IMR-90 (cell line): ENCODE measurements at places on chromosomes 16 and 17. TPM values are rescaled to one million over a fixed set of nuclear protein-coding genes. Genes with fewer than 3 reads are reported as not detected.

DNA sequence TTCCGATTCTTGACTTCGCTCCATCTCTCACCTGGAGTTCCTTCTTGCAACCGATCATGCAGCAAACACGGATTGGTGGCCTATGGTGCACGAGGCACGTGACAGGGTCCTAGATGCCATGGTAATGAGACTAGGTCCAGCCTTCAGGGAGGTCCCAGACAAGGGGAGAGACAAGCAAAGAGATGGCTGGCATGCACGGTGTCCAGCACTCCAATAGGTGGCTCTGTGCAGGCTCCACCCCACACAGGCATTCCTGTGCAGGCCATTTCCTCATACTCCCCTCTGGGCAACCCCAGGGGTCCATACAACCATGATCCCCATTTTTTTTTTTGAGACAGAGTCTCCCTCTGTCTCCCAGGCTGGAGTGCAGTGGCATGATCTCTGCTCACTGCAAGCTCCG lies 31.3 kb downstream of the WNT9B start:
- H3K27ac ChIP-seq = no peak overlapping the region
- DNase-seq = no peak
- H3K4me3 ChIP-seq = no peak overlapping the region
- H3K36me3 ChIP-seq = no peaks in the 10 kb centered on the region

DNA sequence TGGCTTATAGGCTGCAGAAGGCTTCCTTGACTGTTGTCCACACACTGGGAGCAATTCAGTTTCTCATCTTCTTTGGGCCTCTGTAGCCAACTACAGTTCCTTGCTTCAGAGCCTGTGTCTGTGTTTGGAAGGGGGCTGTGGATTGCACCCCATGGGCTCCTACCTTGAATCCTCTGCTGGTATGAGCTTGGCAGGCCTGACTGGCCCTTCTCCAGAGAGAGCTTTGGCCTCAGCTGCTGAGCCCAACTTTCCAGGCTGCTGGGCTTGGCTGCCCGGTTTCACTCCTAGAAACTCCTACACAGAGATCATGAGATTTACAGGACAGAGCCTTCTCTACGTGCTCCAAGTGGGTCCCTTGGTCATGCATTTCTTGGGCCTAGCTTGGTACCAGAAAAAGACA lies 354.4 kb downstream of the SNX29 start:
- H3K27me3 ChIP-seq = no peaks in the 10 kb centered on the region
- H3K4me3 ChIP-seq = no peak overlapping the region
- H3K36me3 ChIP-seq = no peaks in the 10 kb centered on the region
- no peaks in the 10 kb centered on the region for H3K4me1 ChIP-seq

DUSP3 gene
- total RNA-seq = 40.9 and 42.5 TPM in 2 replicates

LYRM1 gene
- 35.0 and 43.6 TPM in 2 replicates for total RNA-seq

- no peaks in the 10 kb centered on the region for H3K36me3 ChIP-seq
- no peak for DNase-seq
- no peaks in the 10 kb centered on the region for H3K4me1 ChIP-seq
- peaks cover 32% of the 10 kb centered on the region for H3K27me3 ChIP-seq
- no peak overlapping the region; the same call in 1 of the 2 replicates for H3K4me3 ChIP-seq
These were observed 2.3 kb downstream of the MYO15B start for GRCh38 chr17:75589919-75590303.

LGALS9B gene
- not detected in 2 replicates for total RNA-seq

GRCh38 chr17:39757931-39758873 lies 20.5 kb downstream of the GRB7 start:
- H3K36me3 ChIP-seq = no peaks in the 10 kb centered on the region
- H3K27me3 ChIP-seq = peaks cover 24% of the 10 kb centered on the region
- no peak overlapping the region for H3K27ac ChIP-seq

DNA sequence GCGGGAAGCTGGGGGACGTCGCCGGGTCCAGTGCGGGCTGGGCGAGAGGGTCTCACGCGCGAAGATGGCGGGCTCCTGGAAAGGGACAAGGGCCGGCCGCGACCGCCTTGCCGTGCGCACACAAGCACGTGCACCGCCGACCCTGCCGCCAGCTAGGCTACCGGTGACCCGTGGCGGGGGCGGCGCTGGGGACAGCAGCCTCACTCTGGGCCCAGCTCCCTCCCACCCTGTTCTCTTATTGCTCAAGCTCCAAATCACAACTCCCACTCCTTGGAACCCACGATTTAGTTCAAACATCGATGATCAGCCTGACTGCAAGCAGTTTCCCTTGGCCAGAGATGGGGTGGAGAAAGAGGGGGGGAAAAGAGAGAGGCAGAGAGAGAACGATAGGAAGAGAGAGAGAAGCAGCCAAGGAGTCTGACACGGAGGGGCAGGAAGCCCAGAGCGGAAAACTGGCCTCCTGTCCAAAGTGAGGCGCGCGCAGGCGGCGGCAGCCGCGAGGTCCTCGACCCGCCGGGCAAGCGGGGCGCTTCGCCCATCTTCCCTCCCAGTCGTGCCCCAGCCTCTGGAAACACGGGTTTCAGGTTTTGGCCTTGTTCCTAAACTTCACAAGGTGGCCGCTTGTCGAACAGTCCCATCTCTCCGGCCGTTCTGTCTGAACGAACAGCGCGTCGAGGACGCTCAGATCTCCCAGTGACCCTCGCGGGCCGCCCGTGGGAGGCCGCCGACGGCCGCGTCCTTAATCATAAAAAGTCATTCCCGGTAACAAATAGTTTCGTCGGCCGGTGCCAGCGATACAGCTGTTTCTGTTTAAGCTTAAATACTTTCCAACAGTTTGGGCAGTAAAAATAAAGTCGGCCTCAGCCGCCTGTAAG lies 1.7 kb upstream of the CBX8 start:
- no peak overlapping the region for H3K27ac ChIP-seq
- H3K4me3 ChIP-seq = no peak overlapping the region
- H3K27me3 ChIP-seq = peaks cover 59% of the 10 kb centered on the region
- H3K4me1 ChIP-seq = peaks cover 14% of the 10 kb centered on the region
